ENCODE measurements at places on chromosomes 11 and 22.

- DNase-seq, result no peak
These were observed 13.7 kb downstream of the MUC5B start for GRCh38 chr11:1236316-1237127.

DNA sequence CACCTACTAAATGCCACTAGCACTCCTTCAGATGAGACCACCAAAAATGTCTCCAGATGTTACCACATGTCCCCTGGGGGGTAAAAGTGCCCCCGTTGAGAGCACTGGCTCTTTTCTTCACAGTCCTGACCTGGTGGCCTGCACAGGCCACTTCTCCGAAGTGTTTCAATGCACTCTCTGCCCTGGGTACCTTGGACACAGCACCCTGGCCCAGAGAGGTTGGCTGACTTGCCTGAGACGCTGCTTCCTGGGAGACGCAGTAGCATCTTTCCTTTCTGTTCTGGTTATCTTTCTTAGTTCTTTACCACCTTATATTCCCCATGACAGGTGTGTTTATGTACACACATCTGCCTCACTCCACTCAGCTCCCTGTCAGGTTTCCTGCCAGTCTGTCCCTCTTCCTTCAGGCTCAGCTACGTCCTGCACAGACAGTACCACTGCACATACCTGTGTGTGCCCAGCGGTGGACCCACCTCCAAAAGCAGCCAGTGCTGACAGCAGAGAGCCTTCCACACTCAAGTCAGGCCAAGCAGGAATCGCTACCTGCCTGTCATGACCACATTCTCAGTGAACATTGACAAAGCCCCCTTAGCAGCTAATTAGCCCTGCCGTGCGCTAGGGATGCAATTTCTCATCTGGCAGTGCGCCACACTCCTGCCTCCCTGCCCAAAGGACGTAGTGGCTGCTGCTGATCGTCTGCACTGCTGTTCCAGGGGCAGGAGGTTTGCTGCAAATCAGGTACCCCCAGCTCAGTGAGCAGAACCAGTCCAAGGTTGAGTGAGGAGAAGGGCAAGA lies 39.0 kb downstream of the FAM83F start:
- no peak for DNase-seq

- DNase-seq, result no peak
These were observed 62.9 kb upstream of the ATXN10 start for GRCh38 chr22:45608763-45609180.

DNA sequence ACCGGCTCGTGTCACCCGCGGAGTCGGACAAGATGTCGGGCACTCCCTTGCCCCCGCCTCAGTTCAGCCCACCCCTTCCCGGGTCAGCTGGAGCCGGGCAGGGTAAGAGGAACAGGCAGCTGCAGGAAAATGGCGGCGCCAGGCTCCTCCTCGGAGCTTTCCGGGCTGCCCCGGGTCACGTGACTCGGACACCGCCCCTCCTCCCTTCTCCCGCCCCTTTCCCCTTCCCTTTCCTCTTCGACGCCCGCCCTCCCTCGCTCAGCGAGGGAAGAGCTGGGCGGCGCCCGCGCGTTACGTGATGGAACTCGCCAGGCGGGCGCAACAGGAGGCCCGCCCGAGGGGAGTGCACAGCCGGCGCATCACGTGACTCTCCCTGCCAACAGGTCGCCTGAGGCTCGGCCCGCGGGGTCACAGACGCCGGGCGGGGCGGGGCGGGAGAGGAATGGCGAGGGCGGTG lies at the start of gene PICALM:
TSS of gene PICALM (minus strand) at position 134 of the 457 bp plus-strand sequence. CDS start 304 bp downstream, outside the sequence.
- peak; percentile 92 for DNase-seq

DNA sequence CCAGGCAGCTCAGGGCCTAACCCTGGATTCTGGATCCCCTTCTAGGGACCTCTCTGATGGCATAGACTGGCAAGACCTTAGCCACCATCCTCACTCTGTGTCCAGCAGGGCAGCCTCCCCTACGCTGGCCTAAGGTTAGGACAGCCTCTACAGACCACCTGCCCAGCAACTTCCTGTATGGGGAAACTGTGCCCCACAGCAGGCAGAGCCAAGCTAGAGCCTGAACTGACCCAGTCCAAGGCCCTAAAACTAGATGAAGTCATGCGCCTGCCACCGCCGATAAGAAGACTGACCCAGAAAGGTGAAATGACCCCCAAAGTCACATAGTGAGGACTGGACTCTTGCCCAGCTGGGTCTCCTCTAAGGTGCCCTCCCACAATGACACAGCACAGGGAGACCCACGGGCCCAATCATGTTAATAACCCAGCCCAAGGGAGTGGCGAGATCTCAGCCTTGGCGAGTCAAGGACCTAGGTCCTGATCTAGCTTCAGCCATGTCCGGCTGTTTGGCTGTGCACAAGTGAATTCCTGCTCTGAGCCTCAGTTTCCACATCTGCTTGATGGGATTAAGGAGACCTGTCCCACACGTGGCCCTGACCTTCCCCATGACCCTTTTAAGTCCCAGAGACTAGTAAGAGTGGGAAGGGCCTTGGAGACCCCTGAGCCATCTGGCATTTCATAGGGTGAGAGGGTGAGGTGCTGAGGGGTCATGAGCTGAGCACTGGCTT lies 17.6 kb downstream of the STARD10 start:
- DNase-seq, result no peak

- no peak for DNase-seq
These were observed 30.3 kb upstream of the NECTIN1 start for GRCh38 chr11:119759324-119759723.

Data from effector CD4-positive, alpha-beta T cell (primary cell).